ENCODE measurements at places on chromosomes 5 and 9.
A peak's percentile ranks its signal among the peaks of the same experiment; 100 is the strongest.

DNA sequence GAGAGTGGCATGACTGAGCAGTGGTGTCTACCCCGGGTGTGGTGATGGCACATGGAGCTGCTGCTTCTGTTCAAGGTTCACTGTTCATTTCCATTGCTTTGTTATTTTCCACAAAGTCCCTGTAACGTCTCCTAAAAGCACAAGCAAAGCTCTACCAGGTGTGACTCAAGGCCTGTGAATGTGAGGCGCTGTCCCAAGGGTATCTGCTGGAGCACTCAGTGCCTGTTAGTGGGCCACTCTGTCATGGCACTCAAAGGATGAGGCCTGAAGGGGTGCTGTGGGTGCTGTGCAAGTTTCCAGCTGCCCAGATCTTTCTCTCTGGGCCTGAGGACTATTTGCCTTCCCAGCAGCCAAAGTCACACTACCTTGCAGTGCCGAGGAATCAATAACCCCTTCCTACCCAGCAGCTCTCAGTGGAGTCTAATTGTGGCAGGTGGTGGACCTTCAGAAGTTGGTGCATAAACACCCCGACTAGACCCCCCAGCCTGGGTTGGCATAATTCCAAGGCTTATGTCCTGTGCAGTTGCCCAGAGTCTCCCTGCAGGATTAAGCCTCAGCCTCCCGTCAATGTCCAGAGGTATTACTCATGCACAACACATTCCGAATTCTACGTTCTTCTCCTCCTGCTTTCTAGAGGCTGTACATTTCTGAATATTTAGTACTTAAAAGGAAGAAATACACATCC, 17.4 kb upstream of the PTCH1 start:
- DNase-seq: no peak

DNA sequence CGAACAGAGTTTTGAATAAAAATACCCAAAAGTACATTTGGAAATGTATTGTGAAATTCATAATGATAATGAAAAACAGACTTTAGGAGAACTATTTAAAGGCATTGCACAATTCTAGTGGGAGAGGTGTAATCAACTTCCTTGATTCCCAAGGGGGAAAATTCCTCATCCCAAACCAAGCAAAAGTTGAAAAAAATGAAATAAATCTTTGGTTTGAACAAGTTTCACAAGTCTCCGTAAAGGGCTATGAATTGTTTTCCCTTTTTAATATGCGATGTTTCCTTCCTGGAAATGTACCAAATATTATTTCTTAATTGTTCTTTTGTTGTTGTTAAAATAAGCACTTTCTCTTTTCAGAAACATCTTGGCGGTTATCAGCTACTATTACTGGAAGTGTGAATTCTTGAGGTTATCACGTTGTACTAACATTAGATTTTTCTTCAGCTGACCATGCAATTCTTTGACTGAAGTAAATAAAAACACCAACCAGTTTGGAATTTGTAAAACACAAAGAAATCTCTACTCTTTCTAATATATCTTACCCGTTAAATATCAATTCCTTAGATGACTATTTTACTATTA, 59.3 kb downstream of the SVEP1 start:
- no peak for DNase-seq

GRCh38 chr9:25677301-25678146, 720 bp downstream of the TUSC1 start:
- peak; percentile 75 for DNase-seq

DNA sequence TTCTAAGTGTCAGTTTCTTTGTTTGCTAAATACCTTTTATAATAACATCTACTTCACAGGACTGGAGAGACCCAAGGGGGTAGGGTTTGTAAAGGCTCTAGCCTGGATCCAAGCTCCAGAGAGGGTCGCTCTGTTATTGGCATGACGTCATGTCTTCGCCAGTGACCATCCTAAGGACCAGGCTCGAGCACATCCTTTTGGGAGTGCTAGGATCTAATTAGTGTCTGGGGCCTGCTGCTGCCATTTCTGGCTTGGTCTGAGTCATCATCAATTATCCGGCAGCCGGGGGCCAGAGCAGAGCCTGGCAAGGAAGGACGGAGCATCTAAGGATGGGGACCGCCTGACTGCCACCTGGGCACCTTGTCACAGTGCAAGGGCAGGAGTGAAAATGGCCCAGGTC, 153.0 kb downstream of the NSG2 start:
- DNase-seq: no peak

GRCh38 chr5:943918-944620, 51.4 kb downstream of the TRIP13 start:
- no peak for DNase-seq

- no peak for DNase-seq
Measured at GRCh38 chr5:39264528-39264927, 45.2 kb upstream of the FYB1 start.

GRCh38 chr9:101184813-101185278, 156.3 kb downstream of the PLPPR1 start:
- no peak for DNase-seq

All from dorsolateral prefrontal cortex (tissue), 122 donors.